ENCODE measurements at places on chromosomes 3 and 15. TPM values are rescaled to one million over a fixed set of nuclear protein-coding genes. Genes with fewer than 3 reads are reported as not detected.
A peak's percentile ranks its signal among the peaks of the same experiment; 100 is the strongest.

The MEIS2 gene
- not detected for total RNA-seq

The FAM43A gene
- total RNA-seq: 13.0 TPM

The IL5RA gene
- 0.12 TPM for total RNA-seq

The MCF2L2 gene
- total RNA-seq: 4.1 TPM

The IL16 gene
- 111 TPM for total RNA-seq

The ADAMTS17 gene
- total RNA-seq: 0.83 TPM

The KLHDC8B gene
- 2.6 TPM for total RNA-seq

- peak; percentile 31 for DNase-seq
Observed at GRCh38 chr15:31387479-31388118, 61.0 kb downstream of the KLF13 start.

- DNase-seq: no peak
Observed at GRCh38 chr3:8599146-8599545, 45.5 kb downstream of the SSUH2 start.

DNA sequence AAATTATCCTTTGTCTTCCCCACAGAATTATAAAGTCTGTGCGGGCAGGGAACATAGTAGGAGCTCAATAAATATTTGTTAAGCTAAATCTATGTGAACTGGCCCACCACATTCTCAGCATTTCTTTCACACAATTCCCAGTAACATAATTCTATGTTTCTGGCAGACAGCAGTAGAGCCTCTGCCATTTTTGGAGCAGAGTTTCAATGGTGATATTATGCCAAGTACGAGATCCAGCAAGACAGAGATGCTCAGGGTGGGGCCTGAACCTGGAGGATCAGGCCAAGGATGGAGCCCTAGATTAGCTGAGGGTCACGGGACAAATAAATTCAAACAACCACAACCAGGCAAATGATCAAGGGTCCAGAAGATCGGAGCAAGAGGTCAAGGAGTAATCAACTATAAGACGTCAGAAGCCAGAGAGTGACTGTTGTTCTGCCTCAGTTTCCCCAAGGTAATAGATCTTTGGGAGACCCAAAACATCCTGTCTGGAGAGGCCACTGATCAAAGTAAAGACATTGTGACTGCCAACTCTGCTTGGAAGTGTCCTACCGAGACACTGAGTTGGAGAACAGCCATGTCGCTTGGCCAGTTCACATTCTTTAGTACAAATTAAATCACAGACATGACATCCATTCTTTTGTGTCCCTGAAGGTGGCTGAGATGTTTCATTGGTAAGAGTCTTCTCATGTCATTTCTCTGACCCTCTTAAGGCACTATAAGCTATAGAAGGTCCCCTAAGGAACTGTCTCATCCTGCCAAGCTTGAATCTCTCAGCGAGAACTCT lies 15.4 kb downstream of the SRGAP3 start:
- no peak for DNase-seq

DNA sequence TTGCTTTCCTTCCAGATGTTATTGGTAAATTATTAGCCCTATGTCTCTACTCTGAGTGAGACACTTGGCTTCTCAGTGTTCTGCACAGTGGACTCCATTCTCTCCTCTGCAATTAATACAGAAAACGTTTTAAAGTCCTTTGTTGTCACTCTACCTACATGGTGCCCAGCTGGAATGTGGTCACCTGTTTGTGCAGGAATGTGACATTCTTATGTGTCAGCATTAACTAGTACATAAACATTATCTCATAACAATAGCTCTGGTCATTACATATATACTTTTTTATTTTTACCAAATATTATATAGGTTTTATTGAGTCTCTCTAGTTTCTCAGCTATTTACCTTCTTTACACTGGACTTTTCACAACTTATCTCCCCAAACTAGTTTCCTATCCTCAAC lies 147.0 kb upstream of the KCNMB2 start:
- DNase-seq: no peak

- DNase-seq: no peak
Observed at GRCh38 chr3:14583548-14584091, 43.5 kb upstream of the GRIP2 start.

DNA sequence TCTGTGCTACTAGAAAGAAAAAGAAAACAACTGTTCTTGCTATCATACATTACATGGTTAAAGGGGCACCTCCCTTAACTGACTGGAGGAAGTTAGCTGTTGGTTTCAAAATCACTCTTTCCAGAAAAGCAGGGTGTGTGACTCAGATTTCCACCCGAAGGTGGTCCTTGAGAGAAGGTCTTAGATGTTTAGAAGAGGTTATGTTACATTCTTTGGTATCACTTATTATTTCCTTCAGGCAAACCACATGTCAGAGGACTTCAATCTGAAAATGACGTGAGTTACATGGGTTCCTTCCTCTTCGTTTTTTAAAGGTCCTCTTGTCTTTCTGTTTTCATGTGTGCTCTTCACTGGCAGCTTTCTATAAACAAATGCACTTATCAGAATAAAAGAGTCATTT lies 307.9 kb upstream of the CBLB start:
- DNase-seq: peak; percentile 68

DNA sequence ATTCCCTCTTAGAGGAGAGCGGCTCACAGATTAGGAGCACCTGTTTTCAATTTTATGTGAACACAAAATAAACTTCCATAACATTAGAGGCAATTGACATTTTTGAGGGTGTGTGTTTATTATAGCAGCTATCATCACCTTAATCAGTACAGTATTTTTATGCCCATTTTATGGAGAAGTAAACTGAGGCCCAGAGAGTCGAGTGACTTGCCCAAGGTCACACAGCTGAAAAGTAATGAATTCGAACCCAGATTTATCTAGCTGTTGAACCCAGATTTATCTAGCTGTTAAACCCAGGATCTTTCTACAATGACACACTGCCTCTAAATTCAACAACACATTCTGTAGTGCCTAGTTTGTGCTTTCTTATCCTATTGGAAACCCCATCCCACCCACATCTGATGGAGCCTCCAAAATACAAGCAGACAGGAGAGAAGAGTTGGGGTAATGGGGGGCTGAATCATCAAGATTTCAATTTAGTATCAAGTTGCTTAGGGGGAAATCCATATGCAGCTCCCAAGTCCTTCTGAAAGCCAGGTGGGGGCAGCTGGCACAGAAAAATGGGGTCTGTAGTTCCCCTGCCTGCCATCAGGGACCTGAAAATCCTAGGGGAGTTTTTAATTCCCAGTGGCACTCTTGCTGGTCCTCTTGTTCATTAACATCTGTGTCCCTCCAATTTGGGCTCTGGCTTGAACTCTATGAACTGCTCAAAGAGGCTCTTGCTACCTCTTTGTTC lies 50.4 kb upstream of the TRA2B start:
- no peak for DNase-seq

DNA sequence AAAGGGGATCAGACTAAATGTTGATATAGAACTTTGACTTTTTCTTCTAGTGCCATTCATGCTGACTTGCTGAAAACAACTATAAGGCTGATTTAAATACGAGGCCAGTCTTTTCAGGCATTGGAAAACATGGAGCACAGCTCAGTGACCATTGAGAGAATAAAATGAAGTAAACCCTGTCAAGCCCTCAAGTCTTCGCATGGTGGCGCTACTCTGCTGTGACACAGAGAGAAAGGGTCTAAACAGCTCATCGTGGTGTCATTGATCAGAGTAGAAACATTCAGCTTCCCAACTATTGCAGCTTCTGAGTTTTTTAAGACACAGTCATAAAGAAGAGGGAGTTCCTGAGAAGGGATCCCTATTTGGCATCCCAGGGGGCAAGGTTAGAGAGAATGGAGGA lies 716.2 kb downstream of the DIPK2A start:
- no peak for DNase-seq

- no peak for DNase-seq
Observed at GRCh38 chr3:167919590-167919989, 176.1 kb downstream of the GOLIM4 start.

- DNase-seq: no peak
Observed at GRCh38 chr3:196458063-196458462, 25.8 kb upstream of the UBXN7 start.

DNA sequence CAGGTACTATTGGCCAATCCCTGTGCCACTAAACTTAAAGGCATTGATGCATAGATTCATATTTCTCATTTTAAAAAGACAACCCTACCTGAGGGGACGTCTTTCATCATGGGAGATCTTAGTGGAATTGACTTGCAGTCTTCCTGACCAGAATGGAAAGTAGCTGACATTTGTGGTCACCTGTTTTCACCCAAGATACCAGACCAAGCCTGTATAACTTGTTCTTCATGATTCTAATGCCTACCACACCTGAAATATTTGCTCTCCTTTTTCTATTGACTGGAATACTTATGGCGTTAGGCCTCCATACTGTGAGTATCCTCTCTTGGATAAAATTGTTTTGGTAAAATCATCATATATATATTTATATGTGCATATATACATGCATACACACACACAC lies 54.7 kb upstream of the XCR1 start:
- no peak for DNase-seq

DNA sequence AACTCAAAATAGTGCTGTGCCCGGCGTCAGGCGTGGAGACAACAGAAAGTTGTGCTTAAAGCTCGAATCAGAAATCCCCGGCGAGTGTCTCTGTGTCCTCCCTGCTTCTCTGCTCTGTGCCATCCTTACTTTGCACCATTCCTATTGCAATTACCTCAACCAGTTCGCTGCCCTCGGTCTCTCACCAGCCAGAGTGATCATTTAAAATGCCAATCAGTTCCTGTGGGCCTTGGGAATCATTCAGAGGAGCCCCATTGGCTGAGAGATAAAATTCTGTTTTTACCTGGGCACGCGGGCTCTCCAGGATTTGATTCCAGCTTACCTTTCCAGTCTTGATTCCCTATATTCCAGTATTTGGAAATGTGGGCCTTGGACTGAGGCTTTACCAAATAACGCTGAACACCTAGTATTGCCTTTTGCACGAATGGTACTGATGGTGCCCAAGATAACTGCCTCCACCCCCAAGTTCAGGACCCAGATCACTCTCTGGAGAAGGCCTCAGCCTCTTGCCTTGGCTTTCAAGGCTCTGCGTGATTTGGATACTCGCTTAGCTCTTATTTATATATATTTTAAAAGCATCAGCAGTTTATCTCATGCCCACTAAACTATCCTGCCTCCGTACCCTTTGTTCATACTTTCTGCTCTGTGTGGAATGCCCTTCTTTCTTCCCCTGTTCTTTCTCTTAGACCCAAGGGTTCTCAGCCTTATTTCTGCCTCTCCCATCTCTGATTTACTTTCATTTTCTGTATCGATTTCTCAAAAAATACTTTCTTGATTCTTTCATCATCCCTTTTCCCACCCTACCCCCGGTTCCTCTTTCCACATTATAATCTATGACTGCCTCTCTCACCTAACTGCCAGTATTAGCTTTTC lies 863 bp downstream of the PSMA4 start:
- DNase-seq: no peak

- no peak for DNase-seq
Observed at GRCh38 chr3:135243616-135244015, 448.6 kb downstream of the EPHB1 start.

DNA sequence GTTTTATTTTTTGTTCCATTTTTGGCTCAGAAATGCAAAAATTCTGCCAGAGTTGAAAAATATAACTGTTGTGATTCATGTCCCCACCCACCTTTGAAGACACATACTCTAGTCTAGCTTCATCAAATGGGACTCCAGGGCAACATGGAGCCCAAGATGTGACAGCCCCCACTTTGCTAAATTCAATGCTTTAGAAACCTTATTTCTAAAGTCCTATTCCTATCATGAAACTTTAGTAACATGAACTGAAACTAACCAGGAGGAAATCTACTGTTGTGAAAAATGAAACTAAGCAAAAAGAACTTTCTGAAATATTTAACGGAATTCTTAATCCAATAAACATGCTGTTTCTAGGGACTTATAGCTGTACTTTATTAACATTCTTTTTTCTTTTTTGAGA lies 20.3 kb downstream of the UBP1 start:
- no peak for DNase-seq

DNA sequence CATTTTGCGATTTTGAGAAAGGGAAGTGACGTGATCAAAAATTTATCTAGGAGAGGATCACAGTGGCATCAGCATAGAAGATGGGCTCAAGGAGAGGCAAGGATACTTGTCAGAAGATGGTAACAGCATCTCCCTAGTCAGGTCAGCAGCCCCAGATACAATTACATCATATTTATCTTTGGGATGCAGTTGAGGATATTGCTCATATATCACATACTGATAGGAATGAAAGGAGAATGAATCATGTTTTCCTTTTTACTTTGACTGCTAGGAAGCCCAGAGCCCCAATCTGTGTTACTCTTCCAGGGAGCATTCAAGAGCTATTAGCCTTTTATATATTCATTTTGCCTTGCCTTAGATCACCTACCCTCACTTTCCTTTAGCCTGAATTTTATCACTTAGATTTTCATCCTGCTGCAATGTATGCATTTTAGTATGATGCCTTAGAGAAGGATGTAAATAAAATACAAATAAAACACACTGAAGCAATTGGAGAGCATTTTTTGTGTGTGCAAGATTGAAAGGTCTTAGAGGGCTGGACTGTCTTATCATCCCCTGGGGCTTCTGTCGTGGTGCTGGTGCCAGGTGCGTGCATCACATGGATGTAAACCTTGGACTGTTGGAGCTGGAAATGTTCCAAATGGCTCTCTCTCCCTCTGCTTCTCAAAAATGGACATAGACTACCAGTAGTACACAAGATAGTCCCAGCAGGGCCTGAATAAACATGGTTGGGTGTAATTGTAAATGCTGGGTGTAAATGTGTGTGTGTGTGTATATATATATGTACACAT lies 40.3 kb downstream of the CORO2B start:
- no peak for DNase-seq

DNA sequence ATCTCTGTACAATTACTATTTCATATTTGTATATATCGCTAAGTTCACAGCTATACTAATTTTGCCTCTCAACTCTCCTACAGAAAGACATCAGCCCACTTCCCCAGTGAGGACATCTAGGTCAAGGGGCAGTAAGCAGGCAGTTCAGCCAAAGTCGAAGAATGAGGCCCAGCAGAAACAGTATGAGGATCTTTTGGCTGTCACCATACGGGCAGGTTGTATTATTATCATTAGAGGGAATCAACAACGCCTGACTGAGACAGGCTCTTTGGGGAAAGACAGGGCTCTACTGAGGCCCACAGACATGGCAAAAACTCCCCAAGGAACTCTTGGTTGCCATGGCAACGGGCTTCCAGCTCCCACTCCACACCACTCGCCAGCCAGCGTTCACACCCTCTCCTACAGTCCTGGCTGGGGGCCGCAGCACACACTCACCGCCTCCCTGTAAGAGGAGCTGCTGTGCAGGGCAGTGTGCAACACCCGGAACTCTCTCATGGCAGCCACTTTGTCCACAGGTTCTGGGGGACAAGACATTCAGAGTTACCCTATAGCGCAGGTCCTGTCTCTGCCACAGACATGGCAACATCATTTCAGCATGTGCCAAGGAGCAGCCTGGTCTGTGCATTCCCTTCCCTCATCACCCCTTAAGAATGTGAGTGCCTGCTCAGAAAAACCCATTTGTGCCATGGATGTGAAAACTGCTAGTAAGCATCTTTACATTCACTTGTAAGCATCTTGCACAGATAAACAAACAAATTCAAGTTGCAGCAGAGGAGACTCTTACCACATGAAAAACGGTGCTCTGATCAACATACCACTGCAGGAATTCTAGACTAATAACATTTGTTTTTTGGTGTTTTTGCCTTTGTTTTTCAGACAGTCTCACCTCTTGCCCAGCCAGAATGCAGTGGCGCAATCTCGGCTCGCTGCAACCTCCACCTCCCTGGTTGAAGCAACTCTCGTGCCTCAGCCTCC lies 8.8 kb downstream of the UBL7 start:
- DNase-seq: no peak

- DNase-seq: no peak
Observed at GRCh38 chr3:62122819-62123218, 250.5 kb downstream of the FEZF2 start.
